Occipital lobe (tissue), 3 donors: ENCODE measurements at places on chromosomes 5 and 9.

DNA sequence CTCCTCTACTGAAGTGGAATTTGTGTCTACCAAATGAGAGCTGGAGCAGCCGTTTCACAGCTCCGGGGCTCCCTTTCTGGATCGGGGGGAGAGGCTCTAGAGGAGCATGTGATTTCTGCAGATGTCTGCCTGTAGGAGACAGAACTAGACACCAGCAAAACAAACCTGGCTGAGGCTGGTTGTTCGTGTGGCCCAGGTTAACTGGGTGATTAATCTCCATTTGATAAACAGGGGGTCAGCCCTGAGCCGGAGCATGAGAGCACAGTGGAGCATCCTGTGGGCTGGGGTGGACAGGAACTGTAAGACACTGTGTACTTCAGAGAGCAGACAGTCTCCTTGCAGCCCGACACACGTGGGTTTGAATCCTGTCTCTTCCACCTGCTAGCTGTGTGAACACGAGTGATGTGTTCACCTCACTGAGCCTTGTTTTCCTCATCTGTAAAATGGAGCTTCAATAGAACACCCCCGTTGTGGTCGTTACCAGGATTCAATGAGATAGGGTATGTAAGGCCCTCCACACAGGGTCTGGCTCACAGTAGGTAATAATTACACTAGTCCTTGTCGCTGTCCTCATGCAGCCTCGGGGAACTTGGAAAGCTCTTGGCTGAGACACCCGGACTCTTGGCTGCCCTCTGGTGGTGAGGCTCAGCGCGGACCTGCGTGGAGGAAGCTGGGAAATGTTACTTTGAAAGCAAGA, 12.9 kb downstream of the CXCL14 start:
- DNase-seq = peak; percentile 17

DNA sequence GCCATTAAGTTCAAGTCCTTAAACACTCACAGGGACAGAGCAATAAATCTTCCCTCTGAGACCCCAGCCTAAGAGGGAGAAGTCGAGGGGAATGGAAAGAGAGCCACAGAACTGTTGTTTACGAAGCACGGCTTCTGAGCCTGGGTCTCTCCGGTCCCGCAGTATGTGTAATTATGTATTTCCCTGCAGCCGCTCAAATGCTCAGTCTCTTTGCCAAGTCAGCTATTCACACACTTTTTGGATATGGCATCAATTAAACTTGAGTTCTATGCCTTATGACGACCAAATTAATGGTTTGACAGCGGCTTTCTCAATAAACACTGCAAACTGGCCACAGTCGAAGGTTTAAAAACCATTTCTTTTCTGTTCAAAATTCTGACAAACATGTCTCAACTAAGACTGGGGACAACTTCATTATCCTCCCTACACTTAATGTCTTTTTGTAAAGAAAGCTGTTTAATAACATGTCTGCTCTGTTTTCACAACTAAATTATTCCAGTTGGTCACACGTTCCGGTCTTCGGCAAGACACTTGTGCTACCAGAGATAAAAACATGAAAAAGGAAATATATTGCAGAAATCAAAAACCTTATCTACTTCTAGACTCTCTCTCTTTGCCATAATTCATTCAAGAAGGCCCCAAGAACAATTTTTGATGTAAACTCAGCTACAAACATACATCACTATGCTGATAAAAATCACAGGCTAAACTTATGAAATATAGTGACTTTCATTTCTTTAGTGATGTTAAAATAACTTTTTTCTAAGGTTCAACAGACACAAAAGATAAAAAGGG, 203.2 kb downstream of the GAPVD1 start:
- no peak for DNase-seq

DNA sequence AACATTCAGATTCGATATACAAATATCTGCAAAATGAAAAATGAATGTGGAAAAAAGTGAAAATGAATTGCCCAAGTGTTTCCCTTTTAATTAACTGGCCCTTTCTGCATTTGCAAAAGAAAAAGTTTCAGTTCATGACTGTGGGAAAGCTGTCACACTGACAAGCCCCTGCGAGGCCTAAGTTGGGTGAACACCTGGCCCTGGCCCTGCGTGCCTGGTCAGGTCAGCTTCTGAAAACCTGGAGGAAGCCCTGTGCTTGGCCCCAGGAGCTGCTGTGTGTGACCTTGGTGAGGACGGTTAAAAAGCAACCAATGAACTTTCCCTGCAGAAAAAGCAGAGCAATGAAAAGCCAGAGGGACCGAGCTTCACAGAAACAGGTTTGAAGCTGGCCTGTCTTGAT, 41.0 kb upstream of the SHC3 start:
- DNase-seq = no peak

GRCh38 chr5:36397901-36398536, 96.3 kb upstream of the RANBP3L start:
- DNase-seq = no peak

- DNase-seq = no peak
Observed at GRCh38 chr9:113632776-113633590, 169.5 kb downstream of the RGS3 start.
